ENCODE measurements at places on chromosomes 1 and 21. TPM values are rescaled to one million over a fixed set of nuclear protein-coding genes. Genes with fewer than 3 reads are reported as not detected.

DNA sequence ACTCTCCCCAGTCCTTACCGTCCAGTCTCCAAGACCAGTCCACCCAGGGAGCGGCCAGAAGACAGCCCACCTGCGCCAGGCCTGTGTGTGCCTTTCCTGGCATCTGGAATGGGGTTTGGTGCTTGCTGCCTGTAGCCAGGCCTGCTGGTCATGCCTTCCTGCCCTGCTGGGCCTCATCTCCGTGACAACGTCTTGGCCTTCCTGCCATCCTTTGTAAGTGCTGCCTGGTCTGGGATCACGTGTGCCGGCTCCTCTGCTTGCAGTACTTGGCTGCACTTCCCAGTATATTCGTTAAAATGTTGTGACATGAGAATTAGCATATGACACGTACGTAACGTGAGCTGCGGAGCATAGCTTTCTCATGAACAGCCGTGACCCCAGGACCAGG lies 145.3 kb upstream of the COL6A1 start:
- H3K4me3 ChIP-seq = no peak overlapping the region
- peaks cover 15% of the 10 kb centered on the region for H3K4me1 ChIP-seq
- H3K27ac ChIP-seq = no peak overlapping the region
- no peaks in the 10 kb centered on the region for H3K27me3 ChIP-seq

DNA sequence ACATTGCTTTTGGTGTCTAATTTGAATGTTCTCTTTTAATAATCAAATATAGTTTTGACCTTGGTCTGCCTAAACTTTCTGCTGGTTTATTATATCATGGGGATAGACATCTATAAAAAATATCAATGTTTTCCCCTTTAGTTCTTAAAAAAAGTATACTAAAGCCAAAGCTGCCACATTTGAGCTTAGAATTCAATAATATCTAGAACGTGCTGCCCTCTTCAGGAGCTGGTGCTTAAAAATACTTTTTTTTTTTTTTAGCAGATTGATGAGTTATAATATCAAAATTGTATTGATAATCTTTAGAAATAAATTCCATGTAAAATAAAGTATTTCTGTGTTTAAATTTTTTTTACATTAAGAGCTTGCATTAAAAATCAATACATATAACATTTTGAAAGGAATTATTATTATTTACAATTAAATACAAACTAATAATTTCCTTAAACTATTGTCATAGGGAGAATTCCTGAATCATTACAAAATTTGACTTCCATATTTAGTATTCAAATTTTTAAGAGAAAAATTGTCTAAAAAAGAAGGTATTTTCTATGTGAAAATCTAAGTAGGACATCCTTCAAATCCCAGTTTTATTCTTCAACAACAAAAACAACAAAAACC lies 40.1 kb upstream of the ADGRL2 start:
- no peak overlapping the region for H3K4me3 ChIP-seq
- no peaks in the 10 kb centered on the region for H3K4me1 ChIP-seq
- H3K27ac ChIP-seq = no peak overlapping the region
- no peak for DNase-seq

- H3K4me3 ChIP-seq = no peak overlapping the region
- H3K4me1 ChIP-seq = no peaks in the 10 kb centered on the region
- H3K27ac ChIP-seq = no peak overlapping the region
- no peaks in the 10 kb centered on the region for H3K36me3 ChIP-seq
- DNase-seq = no peak
These were observed 6.8 kb downstream of the LAPTM5 start for GRCh38 chr1:30750731-30751291.

GRCh38 chr1:243316366-243316989 lies 60.6 kb downstream of the SDCCAG8 start:
- no peaks in the 10 kb centered on the region for H3K27me3 ChIP-seq
- H3K27ac ChIP-seq = no peak overlapping the region
- peaks cover 9% of the 10 kb centered on the region for H3K4me1 ChIP-seq
- H3K4me3 ChIP-seq = no peak overlapping the region
- DNase-seq = no peak

The MEGF6 gene
- total RNA-seq = 32.6 TPM

The MTF2 gene
- 6.2 TPM for total RNA-seq
